Naive B cell (primary cell): ENCODE measurements at places on chromosomes 13 and 19.

- no peak for DNase-seq
Measured at GRCh38 chr19:16197188-16197621, 506 bp upstream of the AP1M1 start.

GRCh38 chr13:99981735-99982035 is at the start of gene ZIC2:
Gene ZIC2, plus strand, starts transcription at chr13:99981784. Its CDS starts 281 bp downstream, at chr13:99982065.
- no peak for DNase-seq

DNA sequence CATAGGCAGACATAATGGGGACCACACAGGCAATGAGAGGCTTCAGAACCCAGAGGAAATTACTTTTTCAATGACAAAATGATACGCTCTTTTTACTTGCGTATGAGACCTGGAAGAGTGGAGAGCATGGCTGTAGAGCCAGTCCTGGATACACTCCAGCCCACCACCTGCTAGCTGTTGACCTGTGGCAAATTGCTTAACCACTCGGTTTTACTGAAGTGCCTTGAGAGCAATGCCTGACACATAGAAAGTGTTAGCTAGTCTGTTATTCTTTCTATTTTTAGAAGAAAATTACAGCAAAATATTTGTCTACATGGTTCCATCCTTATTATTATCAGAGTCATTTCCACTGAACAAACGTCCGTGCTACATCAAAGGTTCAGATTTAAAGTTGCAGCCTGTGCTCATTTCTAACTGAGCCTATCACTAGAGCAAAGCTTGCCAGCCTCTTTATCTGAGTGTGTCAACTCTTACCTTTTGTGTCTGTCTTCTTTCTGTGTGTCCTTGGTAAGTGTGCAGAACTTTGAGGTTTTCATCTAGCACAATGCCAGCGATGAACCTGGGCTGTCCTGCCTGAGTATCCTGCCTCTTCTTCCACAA is 9.6 kb upstream of the GPR183 start:
- DNase-seq = no peak

DNA sequence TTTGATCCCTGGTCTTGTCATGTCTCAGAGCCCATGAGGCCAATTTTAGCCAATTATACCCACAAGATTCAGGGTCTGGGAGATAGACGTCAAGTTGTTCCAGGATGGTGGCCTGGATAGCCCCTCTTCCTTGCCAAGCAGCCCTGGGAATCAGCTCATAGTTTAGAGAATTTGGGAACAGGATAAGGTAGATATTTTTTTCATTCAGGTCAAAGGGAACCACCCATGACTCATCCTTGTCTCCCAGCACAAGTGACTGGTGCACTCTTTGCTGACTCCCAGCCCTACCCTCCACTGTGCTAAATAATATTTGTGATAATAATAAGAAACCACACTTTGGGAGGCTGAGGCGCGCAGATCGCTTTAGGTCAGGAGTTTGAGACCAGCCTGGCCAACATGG is 17.1 kb upstream of the S1PR4 start:
- no peak for DNase-seq

- no peak for DNase-seq
Measured at GRCh38 chr13:27534108-27534980, 84.0 kb upstream of the MTIF3 start.

GRCh38 chr19:41696402-41697197 is 8.5 kb upstream of the CEACAM7 start:
- no peak for DNase-seq

GRCh38 chr19:28980236-28980868 is 232.6 kb downstream of the UQCRFS1 start:
- no peak for DNase-seq
